Activated CD4-positive, alpha-beta T cell treated with anti-CD3 and anti-CD28 coated beads for 48 hours (primary cell): ENCODE measurements at places on chromosomes 6 and 20.

- no peak for DNase-seq
Measured at GRCh38 chr6:154765273-154765672, 32.1 kb downstream of the SCAF8 start.

DNA sequence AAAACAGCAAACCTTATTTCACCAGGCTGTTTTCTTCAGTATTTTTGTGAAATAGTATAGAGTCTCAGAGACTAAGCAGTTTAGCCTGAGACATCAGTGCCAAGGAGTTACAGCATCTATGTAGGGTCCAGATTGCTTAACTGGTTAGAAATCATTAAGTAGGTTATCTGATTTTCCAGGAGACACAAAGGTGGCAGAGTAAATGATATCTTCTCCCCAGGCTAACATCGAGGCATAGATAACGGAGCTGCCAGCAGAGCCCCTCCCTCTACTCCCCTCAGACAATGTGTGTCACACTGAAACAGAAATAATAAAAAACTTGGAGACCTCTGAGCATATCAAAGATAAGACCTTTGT, 473.0 kb upstream of the CITED2 start:
- DNase-seq = no peak

- no peak for DNase-seq
Measured at GRCh38 chr6:118054082-118054481, 147.0 kb downstream of the SLC35F1 start.

DNA sequence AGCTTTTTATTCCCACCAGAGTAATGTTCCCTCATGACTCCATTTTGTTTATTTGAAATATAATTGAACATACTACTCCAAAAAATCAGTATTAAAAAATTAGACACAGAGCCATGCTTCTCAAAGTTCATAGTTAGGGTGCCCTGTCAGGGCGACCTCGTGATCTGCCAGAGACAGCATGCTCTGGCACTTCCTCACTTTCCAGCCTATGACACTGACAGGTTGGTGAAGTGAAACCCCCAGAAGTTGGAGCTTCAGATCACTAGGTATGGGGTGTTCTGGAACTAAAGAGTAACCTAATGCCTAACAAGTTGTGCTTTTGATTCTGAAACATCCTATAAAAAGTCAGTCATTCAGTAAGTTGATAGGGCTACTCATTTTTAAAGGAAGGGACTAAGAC, 93.0 kb downstream of the TBC1D7 start:
- no peak for DNase-seq

DNA sequence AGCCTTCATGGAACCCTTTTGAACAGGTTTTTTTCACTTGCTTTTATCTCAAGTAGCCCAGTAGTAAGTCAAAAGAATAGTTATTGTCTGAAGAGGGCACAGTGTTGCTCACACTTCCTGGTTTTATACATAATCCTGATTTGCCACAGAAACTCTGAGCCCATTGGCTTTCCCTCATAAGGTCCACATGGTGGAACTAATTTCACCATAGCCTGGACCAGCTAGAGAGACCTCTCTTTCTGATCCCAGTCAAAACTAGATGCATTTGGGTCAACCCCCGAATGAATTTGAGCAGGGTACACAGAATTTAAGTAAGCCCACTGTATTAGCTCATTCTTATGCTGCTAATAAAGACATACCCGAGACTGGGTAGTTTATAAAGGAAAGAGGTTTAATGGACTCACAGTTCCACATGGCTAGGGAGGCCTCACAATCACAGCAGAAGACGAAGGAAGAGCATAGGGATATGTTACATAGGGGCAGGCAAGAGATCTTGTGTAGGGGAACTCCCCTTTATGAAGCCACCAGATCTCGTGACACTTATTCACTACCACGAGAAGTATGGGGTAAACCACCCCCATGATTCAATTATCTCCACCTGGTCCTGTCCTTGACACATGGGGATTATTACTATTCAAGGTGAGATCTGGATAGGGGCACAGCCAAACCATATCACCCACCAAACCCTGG, 6.2 kb downstream of the RWDD2A start:
- no peak for DNase-seq

DNA sequence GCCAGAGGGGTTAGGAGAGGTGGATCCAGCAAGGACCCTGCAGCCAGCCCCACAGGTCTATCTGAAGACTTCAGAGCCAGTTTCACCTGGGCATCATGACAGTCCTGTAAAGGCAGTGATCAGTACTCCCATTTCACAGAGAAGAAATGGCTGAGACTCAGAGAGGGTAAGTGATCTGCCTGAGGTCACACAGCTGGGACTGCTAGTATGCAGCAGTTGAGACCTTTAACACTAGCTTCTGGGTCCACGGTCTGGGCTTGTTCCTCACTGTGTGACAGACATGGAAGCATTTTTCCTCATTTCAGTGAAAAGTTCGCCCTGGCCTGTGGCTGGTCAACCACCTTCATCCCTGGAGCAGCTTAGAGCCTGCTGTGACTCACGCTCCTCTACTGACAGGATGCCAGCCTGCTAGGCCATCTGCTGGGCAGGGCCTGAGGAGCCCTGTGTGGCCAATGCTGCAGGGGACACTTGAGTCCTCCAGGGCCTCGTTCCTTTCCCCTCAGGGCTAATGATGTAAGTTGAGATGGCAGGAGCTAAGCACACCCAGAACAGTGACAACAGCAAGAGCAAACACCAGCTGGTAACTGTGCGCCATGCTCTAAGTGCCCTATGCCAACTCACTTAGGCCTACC, 192.0 kb downstream of the LRFN2 start:
- no peak for DNase-seq
